ENCODE measurements at places on chromosomes 13 and 19.

- no peak for DNase-seq
Measured at GRCh38 chr19:1112268-1113029, 8.7 kb downstream of the GPX4 start.

- DNase-seq = no peak
Measured at GRCh38 chr13:52141299-52141698, 12.4 kb upstream of the NEK5 start.

GRCh38 chr13:94992036-94992960, 280.0 kb upstream of the SOX21 start:
- no peak for DNase-seq

- DNase-seq = no peak
Measured at GRCh38 chr13:78497702-78498355, 105.5 kb downstream of the POU4F1 start.

DNA sequence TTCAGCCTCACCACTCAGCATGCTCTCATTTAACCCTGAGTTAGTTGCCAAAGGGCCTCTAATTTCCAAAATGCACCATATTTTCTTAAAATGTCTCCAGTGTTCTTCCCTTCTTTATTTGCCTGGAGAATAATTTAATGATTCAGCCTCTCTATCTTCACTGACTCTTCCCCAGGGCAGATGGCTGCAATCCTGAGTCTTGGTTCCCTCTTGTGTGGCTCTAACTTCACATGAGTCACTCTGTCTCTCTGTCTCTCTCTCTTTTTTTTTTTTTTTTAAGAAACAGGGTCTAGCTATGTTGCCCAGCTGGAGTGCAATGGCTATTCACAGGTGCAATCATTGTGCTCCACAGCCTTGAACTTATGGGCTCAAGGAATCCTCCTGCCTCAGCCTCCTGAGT, 251.4 kb downstream of the VWA8 start:
- no peak for DNase-seq

DNA sequence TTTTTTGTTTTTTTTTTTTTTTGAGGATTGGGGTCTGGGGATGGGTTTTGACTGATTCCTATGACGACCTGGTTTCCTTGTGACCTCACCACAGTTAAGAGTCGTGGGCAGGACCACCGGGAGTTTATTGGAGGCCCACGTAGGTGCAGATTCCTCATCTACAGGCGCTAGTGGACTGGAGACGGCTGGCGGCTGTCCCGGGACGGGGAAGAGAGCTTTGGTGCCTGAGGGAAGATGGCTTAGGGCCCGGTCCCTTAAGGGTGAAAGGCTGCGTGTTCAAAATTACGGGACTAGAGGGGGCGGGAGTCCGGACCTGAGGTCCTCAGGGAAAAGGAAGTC, 682 bp upstream of the TEAD2 start:
- no peak for DNase-seq

GRCh38 chr19:10884274-10884673, 12.9 kb downstream of the CARM1 start:
- DNase-seq = no peak

DNA sequence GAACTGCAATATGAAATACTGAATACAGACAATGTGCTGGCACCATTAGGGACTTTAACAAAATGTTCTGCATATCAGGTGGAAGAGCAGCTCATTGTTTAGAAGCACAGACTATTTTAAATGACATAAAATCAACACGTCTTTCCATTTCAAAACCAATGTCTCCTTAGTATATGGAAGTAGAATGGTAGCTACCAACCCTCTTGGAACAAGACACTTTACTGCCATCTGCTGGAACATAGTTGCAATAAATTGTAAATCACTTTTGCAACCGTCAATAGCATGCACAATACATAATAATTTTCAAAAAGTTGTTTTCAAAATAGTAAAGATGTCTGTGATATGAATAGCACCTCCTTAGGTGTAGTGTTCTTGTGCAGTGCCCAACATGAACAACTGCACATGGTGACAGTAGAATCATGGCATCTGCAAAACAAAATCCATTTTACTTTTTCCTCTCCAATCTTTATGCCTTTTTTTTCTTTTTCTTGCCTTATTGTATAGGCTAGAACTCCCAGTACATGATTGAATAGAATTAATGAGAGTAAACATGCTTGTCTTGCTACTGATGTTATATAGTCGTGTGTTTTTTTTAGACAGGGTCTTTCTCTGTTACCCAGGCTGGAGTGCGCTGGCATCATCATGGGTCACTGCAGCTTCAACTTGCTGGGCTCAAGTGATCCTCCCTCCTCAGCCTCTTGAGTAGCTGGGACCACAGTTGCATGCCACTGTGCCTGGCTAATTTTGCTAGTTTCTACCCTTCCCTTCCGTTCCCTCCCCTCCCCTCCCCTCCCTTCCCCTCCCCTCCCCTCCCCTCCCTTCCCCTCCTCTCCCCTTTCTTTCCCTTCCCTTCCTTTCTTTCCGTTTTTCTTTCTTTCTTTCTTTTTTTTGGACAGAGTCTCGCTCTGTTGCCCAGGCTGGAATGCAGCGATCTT, 7.8 kb upstream of the LYPD5 start:
- no peak for DNase-seq

GRCh38 chr13:43335764-43336163, 312.4 kb downstream of the DNAJC15 start:
- no peak for DNase-seq

- no peak for DNase-seq
Measured at GRCh38 chr13:79660361-79660760, 179.4 kb downstream of the NDFIP2 start.

DNA sequence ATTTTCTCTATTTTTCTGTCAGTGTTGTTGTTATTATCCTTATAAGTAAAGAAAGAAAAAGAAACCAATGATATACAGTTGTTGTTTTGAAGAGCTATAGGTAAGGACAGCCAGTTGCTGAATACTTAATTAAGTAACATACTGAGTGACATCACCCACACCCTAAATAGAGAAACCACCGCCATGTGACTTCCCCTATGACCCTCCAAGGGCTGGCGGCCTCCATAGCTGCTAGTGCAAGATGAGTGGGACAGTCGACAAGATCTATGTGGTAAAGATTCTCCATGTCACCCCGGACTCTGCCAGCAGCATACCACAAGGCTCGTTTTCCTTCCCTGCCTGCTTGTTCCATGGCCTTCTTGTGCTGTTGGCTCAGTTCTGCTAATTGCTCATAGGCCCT, 221.1 kb downstream of the DNAJC15 start:
- no peak for DNase-seq

- no peak for DNase-seq
Measured at GRCh38 chr13:98265692-98266551, 88.9 kb upstream of the RNF113B start.

DNA sequence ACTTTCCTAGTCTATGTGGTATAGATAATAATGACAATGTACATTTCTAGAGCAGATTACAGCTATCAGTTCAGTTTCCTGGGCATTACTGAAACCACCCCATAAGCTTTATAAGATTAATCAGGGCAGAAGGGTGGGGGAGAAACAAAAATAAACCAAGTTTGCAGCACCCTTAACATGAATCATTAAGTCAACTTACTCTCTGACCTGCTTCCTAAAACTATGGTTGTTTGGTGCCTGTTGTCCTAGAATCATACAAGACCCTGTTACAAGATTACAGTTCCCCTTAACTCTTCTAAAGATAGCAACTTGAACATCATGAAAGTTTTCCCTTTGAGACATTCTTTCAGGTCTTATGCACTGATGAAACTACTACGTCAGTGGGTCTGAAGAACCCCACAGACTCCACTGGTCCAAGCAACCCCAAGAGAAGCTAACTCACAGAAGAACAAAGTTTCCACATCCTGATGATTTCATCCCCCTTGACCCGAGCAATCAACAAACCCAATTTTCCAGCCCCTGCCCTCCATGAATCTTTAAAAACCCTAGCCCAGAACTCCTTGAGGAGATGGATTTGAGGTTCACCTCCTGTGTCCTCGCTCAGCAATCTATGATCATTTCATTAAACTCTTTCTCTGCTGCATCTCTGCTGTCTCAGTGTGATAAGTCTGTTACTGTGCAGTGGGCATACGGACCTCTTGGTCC, 336.5 kb downstream of the FOXO1 start:
- no peak for DNase-seq

DNA sequence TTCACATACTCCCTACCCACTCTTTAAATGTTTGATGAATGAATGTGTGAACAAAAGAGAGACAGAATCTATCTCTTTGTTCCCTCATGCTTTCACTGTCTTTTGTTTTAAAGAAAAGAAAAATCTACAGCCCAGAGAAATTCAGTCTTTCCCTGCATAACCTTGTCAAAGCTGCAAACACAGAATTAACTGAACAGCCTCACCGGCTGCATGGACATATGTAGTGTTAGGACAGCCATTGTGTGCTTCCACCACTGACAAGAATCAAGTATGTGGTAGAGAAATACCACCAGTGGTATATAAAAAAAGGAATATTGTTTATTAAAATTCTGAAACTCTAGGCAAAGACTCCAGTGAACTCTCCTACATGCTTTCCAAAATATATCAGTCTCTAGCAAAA, 348.4 kb upstream of the NBEA start:
- no peak for DNase-seq
